ENCODE measurements at places on chromosomes 7 and 10.

GRCh38 chr10:27207350-27207749 lies 33.2 kb downstream of the ACBD5 start:
- DNase-seq, result no peak

DNA sequence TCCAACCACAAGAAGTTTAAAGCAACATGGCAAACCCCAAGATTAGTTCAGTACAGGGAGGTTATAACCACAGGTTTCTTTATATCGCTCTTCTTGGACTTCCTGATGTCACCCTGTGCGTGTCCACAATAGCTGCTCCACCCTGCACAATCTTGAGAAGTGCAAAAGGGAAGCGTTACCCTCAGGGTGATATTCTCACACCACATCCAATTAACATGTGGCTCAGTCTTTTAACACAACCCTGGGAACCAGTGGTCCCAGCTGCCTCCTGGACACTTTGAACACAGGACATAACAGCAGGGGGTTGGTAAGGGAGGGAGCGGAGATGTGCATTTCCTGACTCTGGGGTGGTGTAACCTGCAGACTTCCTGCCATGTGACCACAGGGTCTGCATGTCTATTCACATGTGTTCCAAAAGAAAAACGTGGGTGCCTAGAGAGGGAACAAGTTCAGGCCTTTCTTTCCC lies 64.6 kb downstream of the GSAP start:
- no peak for DNase-seq

DNA sequence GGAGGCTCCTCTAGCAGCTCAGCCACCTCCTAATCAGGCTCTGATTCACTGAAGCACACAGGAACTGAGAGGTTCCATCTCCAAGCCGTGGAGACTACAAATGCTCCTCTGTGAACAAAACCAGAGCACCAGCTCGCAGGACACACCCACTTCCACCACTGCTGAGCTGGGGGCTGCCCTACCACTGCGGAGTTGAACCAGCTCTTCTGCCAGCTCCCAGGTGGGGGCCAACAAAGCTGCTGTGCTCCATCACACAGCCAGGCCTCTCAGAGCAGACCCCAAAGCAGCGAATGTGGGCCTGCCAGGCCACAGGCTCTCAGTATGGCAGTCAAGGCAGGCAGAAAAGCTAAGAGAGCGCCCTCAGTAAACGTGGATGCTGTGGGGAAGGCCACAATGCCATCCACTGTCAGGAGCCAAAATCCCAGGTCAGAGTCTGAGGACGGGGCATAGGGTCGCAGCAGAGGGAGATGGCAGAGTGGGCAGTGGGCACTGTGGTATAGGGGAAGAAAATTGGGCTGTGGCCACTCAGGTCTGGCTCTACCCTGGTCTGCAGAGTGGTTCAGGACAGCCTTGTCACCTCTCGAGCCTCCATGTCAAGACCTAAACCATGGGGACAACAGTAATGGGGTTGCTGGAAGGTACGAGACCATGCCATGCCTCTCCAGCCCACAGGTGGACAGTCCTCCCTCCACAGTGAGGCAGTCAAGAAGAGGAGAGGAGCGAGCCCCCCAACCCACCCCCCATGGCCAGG lies 82.1 kb downstream of the GRID1 start:
- DNase-seq, result no peak

GRCh38 chr7:119270045-119270464 lies 1002.9 kb upstream of the KCND2 start:
- DNase-seq, result peak; percentile 78

DNA sequence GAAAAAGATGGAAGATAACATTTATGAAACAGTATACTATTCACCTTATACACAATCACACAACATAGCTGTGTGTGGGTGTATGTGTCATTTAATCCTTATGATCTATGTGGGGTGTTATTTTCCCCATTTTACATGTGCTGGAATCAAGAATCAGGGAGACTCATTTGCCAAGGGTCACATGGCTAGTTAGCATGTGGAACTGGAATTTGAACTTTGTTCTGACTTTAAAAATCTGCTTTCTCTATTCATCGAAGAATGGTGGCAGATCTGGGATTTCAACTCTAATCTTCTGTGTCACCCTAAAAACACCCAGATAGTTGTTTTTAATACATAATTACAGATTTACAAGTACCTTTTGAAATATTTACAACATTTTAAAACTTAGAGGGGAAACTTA lies 65.2 kb downstream of the ADAM22 start:
- no peak for DNase-seq

Data from NCI-H2081 (cell line).